ENCODE measurements at places on chromosomes 12 and 14.
A peak's percentile ranks its signal among the peaks of the same experiment; 100 is the strongest.

- DNase-seq: no peak
These were observed 104.0 kb downstream of the VRK1 start for GRCh38 chr14:96901227-96901626.

DNA sequence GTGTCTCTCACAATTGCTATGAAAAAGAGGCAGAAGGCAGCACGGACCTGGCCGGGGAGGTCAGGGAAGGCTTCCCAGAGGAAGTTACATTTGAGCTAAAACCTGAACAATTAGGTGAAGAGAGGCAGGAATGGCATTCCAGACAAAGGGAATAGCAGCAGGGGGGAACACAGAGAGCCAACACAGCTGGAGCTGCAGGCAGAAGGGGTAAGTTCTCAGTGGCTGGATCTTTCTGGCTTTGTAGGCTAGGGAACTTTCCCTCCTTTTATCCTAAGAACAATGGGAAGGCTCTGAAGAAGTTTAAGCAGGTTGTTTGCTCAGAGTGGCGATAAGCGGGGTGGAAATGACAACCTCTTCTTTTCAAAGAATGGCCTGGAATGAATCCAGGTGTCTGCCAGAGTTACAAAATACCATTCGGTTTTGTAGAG is 100.0 kb downstream of the PRIMA1 start:
- DNase-seq: no peak

DNA sequence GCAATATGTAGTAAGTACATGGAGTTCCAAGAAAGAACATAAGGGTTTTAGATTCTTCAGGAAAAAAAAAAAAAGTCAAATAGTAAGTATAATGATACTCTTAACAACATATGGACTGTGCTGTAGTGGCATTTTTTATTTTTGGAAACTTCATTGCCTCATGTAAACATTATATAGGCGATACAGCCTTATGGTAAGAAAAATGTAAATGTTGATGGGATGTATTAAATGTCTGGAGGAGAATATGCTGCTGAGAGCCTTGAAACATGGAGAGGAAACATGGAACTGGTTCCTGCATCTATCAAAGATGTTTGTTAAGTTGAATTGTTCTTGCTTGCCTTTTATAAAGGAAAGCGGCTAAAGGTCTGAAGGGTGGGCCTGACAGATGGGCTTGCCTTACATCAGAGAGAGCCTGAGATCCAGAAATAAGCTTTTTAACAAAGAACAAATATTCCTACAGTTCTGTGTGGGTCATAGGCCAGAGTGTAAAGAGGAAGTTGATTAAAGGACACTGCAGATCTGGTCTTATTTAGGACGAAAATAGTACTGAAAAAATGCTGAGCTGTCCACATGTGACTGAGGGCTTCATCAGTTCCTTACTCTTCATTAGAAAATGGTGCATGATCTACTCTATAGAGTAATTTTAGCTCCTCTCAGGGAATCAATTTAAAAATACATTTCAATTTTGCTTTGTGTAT is 448.1 kb upstream of the DCN start:
- DNase-seq: no peak

DNA sequence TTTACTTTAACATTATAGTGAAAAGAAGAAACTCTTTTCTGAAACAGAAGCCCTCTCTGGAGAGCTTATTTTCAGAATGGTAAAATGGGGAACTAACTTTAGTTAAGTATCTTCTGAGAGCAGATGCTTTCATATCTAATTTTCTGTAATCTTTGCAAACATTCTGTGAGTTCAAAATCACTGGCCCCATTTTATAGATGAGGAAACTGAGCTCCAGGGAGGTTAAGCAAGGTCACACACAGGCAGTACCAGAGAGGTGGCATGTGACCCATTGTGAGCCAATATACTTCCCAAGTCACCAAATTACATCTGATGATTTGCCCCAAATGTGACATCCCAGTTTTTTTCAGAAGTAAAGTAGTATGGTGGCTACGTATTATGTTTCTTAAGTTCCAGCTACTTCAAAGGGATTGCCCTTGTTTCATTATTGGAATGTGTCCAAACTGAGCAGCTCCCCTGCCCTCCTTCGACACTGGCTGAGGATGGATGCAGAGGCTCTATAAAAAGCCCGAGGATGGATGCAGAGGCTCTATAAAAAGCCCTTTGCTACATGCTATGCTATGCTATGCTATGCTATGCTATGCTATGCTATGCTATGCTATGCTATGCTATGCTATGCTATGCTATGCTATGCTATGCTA is 36.2 kb upstream of the NUDT4 start:
- no peak for DNase-seq

GRCh38 chr12:50571786-50572185 is 67.0 kb downstream of the DIP2B start:
- no peak for DNase-seq

DNA sequence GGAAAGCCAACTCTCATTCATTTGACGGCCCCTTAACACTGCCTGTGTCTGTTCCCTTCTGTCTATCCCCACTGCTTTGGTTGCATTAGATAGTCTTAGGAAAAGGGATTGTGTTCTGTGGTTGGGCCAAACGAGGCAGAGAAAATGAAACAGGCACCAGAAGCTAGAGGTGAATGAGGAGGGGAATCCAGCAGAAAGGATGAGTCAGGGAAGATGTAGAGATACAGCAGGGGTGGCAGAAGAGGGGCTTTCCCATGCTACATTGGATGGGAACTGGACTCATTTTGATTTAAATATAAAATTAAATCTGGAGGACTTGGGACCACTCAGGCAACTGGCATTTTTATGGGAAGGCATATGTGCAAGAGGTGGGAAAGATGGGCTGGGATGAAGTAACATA is 43.3 kb downstream of the OTOGL start:
- no peak for DNase-seq

GRCh38 chr12:103556890-103557627 is 30.0 kb upstream of the STAB2 start:
- DNase-seq: no peak

DNA sequence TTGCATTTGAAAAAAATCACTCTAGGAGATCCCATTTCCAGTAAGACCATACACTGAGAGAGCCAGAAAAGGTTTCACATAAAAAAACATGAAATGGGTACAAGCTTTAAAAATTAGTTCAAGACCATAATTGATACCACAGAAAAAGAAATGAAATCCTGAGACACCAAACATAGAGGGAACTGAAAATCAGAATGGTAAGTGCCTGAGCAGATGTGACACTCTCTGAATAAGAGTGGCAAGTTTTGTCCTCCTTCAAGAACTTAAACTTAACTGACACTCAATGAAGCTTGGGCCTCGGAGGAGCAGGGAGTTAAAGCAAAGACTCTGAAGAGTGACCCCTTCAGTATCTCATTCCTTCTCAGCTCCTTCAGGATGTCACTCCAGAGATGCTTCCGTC is 23.2 kb upstream of the PTGDR start:
- DNase-seq: no peak

DNA sequence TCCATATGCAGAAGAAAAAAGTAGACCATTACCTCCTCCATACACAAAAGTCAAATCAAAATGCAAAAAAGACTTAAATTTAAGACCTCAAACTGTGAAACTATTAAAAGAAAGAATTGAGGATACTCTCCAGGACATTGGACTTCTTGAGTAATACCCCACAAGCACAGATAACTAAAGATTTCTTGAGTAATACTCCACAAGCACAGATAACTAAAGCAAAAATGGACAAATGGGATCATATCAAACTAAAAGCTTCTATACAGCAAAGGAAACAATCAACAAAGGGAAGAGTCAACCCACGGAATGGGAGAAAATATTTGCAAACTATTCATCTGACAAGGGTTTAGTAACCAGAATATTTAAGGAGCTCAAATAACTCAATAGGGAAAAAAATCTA is 427.9 kb downstream of the CCDC91 start:
- no peak for DNase-seq

- DNase-seq: no peak
These were observed 1.1 kb downstream of the LIN52 start for GRCh38 chr14:74085828-74086227.

DNA sequence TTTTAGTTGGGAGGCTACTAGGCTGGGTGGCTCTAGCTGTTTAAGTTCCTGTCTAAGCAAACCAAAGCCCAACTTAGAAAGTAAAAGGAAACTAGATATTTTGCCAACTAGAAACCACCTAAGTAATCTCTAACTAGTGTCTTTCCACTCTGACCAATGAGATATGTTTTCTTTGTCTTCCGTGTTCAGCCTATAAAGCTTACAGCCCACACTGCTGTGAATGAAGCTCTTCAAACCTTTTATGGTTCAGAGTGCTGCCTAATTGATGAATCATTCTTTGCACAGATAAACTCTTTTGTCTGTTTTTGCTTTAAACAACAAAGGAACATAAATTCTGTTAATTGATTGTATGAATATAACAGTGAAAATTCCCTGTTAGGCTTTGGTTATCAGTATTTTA is 66.1 kb downstream of the FUT8 start:
- DNase-seq: peak; percentile 14

DNA sequence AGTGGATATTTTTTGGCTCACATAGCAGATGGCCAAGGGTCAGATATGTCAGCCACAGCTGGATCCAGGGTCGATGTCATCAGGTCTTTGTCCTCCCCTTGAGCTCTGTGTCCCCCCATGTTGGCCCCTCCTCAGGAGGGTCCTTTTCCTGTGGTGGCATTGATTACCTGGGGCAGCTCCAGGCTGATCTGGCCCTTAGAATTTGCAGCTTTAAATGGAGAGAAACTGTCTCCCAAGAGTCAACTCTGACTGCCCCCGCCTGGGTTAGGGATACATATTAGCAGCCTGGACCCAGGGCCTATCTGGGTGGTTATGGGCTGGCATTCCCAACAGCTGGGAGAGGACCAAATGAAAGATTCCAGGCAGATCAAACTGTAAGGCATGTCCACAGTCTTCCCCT is 330.5 kb downstream of the RGS6 start:
- DNase-seq: no peak

DNA sequence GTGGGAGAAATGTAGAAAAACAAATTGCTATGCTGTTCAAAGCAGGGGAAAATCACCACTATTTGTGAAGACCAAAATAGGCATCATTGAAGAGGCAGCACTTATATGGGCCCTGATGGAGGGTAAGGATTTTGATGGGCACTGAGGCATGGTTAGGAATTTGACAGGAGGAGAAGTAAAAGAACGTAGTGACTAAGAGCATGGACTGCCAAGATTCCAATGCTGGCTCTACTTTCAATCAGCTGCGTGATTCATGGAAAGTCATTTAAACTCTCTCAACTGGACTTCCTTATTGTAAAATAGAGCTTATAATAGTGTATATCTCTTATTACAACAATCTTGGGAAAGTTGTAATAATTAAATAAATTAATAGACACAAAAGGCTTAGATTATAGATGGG is 267.7 kb upstream of the G2E3 start:
- no peak for DNase-seq

GRCh38 chr12:46944088-46944487 is 118.3 kb upstream of the SLC38A4 start:
- no peak for DNase-seq

GRCh38 chr12:5022465-5023061 is 21.1 kb upstream of the KCNA5 start:
- DNase-seq: peak; percentile 45

- no peak for DNase-seq
These were observed 91.9 kb upstream of the MANSC4 start for GRCh38 chr12:27871946-27872345.

DNA sequence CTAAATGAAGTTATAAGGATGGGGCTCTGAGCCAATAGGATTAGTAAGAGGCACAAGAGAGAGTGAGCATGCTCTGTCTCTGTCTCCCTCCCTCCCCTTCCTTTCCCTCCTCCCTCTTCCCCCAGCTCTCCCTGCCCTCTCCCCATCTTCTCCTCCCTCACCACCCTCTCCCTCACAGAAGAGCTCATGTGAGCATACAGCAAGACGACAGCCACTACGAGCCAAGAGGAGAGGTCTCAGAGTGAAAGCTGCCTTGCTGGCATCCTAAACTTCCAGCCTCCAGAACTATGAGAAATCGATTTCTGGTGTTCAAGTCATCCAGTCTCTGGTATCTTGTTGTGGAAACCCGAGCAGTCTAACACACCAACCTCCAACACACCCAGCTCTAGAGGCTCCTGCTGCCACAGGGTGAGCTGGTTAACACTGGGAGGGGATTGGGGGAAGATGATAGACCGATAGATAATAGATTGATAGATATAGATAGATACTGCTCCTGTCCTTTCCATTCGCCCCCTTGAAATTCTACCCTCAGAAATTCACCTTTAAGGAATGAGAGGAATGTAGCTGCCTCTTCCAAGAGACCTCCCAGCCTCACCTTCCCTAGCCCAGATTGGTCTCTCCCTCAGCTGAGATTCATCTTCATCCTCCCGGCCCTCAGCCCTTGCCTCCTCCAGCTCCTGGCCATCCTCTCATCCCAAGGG is 25.8 kb upstream of the ACTN1 start:
- no peak for DNase-seq

DNA sequence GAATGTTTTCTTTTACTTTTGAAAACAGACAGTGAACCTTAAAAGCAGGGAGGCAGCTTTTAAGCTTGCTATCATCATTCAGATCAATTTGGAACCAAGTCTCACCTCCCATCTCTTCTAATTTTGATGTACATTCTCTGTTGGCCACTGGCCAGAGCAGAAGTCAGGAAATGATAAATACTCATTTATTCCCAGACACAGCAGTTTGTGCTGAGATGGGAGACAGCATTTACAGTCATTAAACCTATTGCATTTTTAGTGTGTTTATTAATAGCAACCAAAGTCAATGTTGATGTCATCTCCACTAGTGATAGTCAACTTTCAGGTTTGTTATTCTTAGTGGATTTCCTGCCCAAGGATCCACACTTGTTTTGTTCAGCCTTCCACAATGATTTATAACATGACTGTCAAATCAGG is 320.0 kb upstream of the ATP2B1 start:
- DNase-seq: no peak

DNA sequence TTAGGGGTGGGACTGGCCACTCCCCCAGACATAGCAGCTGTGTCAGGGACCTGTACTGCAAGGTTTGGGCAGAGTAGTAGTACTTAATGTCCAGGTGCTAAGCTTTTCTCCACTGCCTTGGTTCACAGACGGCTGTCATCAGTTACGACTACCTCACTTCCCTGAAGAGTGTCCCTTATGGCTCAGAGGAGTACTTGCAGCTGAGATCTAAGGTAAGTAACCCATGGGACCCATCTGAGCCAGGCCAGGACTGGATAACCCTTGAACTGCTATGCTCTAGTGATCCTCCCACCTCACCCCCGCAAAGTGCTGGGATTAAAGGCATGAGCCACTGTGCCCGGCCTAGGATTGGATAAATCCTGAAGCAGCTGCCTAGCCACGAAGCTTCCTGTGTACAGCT is 22.4 kb downstream of the ADCK1 start:
- DNase-seq: no peak

DNA sequence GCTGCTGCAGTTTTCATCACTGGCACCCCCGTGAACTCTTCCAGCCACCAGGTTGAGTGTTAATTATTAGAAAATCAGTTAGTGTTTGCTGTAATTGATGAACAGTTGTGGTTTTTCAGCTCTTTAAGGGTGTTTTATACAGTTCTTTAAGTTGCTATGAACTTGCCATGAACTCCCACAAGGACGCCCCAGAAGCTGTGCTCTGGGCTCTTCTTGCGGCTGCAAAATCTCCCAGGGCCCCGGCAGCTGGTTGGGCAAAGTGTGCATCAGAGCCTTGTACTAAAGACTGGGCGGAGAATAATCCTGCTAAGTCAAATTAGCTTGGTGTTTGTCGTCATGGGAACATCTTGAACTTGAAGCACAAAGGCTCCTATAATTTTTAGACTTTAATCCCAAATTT is 82.2 kb downstream of the EML1 start:
- no peak for DNase-seq
